Stomach (tissue), 19 donors: ENCODE measurements at places on chromosomes 4 and X. TPM values are rescaled to one million over a fixed set of nuclear protein-coding genes. Genes with fewer than 3 reads are reported as not detected.

The CENPE gene
- polyA plus RNA-seq = 0.31 TPM

The TMPRSS11D gene
- polyA plus RNA-seq = not detected

The TIGD2 gene
- 2.9 TPM for polyA plus RNA-seq

The POU3F4 gene
- polyA plus RNA-seq = not detected

The CEP44 gene
- 6.5 TPM for polyA plus RNA-seq

The PCDH18 gene
- 8.4 TPM for polyA plus RNA-seq

The CSAG3 gene
- not detected for polyA plus RNA-seq

The GPR78 gene
- polyA plus RNA-seq = 0.31 TPM

The TLR6 gene
- 0.46 TPM for polyA plus RNA-seq

The MECP2 gene
- polyA plus RNA-seq = 10.7 TPM

The CORIN gene
- 0.31 TPM for polyA plus RNA-seq

The HS3ST1 gene
- 7.8 TPM for polyA plus RNA-seq

The TMEM271 gene
- polyA plus RNA-seq = not detected

The BMPR1B gene
- polyA plus RNA-seq = 0.61 TPM

The SPATA18 gene
- polyA plus RNA-seq = 3.9 TPM

The FGF2 gene
- polyA plus RNA-seq = 4.5 TPM

The GAB1 gene
- 4.8 TPM for polyA plus RNA-seq

The CLGN gene
- 0.31 TPM for polyA plus RNA-seq

The ODAPH gene
- 0.28 TPM for polyA plus RNA-seq

The ATP7A gene
- 1.5 TPM for polyA plus RNA-seq

The ARSD gene
- polyA plus RNA-seq = 13.9 TPM

The PLP1 gene
- polyA plus RNA-seq = 6.5 TPM

The ASB12 gene
- polyA plus RNA-seq = not detected

The CDX4 gene
- polyA plus RNA-seq = not detected

The ZXDA gene
- 0.55 TPM for polyA plus RNA-seq

The GC gene
- polyA plus RNA-seq = 2.8 TPM

The F11 gene
- not detected for polyA plus RNA-seq

The VCX3A gene
- 2.9 TPM for polyA plus RNA-seq

The HUWE1 gene
- polyA plus RNA-seq = 27.3 TPM

The KIAA1210 gene
- polyA plus RNA-seq = not detected

The SPATA4 gene
- polyA plus RNA-seq = not detected

The MAGEA12 gene
- not detected for polyA plus RNA-seq

The S100P gene
- polyA plus RNA-seq = 142 TPM

The PDE6B gene
- 1.6 TPM for polyA plus RNA-seq

The TLR2 gene
- polyA plus RNA-seq = 3.8 TPM

The PNMA6F gene
- polyA plus RNA-seq = not detected

The TMEM156 gene
- polyA plus RNA-seq = not detected

The UGT2B10 gene
- polyA plus RNA-seq = not detected

The TRIM2 gene
- 24.8 TPM for polyA plus RNA-seq

The ARHGAP36 gene
- not detected for polyA plus RNA-seq

The CT47A1 gene
- polyA plus RNA-seq = not detected

The PNMA3 gene
- polyA plus RNA-seq = not detected

The CT47B1 gene
- polyA plus RNA-seq = not detected

The WDR45 gene
- polyA plus RNA-seq = 69.0 TPM

The PFKFB1 gene
- polyA plus RNA-seq = 0.28 TPM

The CABS1 gene
- polyA plus RNA-seq = not detected

The ZFP92 gene
- 0.31 TPM for polyA plus RNA-seq

The CCNA2 gene
- 2.0 TPM for polyA plus RNA-seq
